ENCODE measurements at places on chromosomes 11 and 22.

- DNase-seq = no peak
Measured at GRCh38 chr11:117193130-117194020, 5.8 kb upstream of the TAGLN start.

- no peak for DNase-seq
Measured at GRCh38 chr11:2724104-2724503, 24.3 kb upstream of the KCNQ1OT1 start.

DNA sequence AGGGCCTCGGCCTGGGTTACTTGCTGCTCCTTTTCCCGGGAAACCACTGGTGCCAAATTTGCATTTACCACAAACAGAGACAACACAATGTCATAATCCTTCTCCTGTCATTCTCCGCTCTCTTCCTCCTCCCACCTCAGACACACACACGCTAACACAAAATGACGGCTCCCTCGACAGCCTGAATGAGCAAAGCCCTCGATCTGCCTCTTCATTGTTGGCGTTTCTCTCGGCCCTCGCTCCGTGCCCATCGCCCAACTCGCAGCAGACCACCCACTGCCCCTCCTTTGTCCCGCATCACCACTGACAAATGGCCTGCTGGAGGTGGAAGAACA, 12.5 kb upstream of the TCF20 start:
- no peak for DNase-seq

DNA sequence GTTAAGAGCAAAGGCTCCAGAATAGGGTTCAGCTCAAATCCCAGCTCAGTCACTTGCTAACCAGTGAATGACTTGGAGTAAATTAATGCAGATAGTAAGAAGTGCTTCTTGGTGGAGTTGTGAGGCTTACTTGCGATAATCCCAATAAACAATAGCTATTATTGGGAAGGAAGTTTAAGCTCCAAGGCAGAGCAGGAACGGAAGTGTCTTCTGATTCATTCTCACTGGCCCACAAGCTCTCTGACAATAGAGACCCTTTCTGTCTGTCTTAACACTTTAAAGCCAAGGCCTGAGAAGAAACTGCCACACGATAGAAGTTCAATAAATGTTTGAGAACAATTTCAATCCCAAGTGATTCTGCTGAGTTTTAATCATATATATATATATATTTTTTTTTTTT, 155.4 kb downstream of the DBX1 start:
- DNase-seq = no peak

GRCh38 chr11:120649316-120649715, 137.8 kb downstream of the GRIK4 start:
- DNase-seq = no peak

GRCh38 chr22:28918550-28919271, 35.3 kb downstream of the ZNRF3 start:
- no peak for DNase-seq

DNA sequence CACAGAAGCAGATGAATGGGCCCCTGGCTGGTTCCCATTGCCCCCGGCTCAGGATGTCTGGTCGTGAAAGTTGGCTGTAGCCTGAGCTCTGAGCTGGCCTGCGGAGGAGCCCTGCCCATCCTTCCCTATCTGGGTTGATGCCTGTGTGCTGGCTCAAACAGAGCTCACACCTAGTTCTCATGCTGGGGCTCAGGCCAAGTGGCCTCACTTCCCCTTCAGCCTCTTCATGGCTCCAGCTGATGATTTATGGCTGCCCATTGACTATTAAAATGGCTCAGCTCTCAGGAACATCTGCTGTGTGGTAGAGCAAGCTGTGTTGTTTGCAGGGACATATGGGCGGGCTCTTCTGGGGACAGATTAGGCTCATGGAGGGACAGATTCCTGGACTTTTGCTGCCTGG, 64.7 kb downstream of the ADAMTS15 start:
- DNase-seq = no peak

DNA sequence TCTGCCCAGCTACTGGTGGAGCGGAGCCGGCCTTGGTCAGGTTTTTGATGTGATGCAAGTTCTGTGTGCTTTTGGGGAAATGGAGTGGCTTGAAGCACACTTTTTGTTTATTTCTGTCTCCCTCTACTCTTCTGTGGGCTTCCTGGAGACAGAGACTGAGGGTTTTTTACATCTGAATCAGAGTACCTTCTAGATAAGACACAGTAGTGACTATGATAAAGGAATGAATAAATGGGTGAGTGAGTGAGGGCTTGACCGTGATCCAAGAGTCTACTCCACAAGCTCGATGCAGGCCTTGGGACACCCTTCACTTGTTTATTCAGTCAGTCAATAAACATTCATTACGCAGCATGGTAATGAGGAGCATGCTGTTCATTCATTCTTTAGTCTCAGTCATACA, 125.7 kb downstream of the PKNOX2 start:
- DNase-seq = no peak

DNA sequence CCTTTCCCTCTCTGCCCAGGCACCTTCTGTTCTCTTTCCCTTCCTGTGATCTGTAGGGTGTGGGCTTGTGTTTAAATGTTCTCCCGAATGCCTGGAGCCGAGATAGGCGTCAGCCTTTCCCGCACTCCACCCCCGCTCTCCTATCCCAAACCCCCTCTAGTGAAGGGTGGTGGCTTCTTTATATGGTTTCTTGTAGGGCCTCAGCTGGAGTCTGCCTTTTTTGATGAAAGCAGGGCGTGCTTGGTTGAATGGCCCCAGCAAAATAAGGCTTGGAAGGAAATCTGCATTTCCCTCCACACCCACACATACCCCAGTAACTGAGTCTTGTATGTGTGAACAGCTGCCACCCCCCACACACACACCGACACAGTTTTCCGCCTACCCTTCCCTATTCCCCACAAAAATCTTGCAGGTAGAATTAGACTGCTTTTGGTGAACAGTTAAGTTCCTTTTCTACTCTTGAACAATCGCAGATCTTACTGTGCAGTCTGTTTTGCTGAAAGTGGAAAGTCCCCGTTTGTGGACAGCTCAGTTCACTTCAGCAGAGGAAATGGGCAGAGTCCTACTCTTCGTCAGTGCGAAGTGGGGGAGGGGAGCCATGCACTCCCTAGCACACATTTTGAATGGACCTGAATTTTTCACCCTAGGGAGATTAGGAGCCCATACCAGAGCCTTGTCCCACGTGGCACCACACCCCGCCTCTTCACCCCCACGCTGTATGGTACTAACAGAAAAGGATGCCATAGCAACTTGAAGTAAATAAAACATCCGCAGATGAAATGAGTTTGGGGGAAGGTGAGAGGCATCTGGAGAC, 25.5 kb upstream of the GRK2 start:
- peak; percentile 68 for DNase-seq

GRCh38 chr11:2305788-2306451, 4.1 kb downstream of the TSPAN32 start:
- DNase-seq = no peak

DNA sequence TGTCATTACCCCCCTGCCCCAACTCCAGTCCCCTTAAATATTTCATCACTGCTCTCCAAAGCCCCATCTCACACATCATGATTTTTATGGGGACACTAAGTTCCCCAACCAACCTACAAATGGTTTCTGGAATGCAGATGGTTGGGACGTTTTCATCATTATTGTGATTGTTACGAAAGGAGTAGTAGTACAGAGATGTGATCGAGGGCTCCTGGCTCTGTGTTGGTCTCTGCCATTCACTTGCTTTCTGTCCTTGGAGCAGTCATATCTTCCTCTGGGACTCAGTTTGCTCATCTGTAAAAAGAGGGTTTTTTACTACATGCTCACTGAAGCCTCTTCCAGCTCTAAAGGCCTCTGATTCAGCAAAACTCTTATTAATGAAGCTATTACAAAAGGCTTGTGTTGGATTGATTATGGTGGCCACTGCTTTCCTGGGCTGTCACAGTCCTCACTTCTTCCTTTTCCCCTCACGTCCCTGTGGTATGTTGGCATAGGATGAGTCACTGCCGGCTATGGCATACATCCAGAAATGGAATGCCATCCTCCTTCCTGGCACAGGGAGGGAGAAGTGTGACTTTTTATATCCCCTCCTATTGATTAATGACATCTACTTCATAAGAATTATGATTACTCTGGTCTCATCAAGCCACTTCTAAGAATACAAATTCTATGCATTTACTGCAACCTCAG, 593.7 kb downstream of the METTL15 start:
- DNase-seq = no peak

GRCh38 chr22:48370508-48371325, 1457.0 kb downstream of the BRD1 start:
- no peak for DNase-seq

GRCh38 chr11:72303179-72303578, 59.2 kb upstream of the PHOX2A start:
- DNase-seq = no peak

GRCh38 chr11:77487790-77488189, 13.9 kb upstream of the PAK1 start:
- DNase-seq = no peak

GRCh38 chr11:108167624-108168023, 46.3 kb downstream of the ACAT1 start:
- DNase-seq = no peak

GRCh38 chr11:15216678-15217077, 102.0 kb downstream of the INSC start:
- DNase-seq = no peak

GRCh38 chr22:20799449-20799848, 25.5 kb downstream of the SERPIND1 start:
- DNase-seq = no peak

GRCh38 chr11:48341466-48341865, 16.7 kb downstream of the OR4C3 start:
- DNase-seq = no peak

DNA sequence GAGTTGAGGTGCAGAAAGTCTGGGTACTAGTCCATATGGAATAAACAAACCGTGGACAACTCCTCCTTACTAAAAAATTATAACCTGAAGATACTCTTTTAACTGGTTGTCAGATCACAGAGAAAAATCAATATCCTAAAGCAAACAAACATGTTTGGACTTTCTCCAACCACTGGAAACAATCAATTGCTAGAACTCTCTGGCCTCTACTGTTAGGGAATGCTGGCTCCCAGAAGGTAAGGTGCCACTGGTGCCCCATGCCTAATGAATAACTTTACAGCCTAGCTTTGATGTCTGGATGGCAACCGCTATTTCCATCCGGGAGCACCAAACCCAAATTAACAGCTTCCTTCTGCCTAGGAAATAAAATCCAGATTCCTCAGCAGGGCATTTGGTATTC, 74.5 kb downstream of the AMBRA1 start:
- no peak for DNase-seq

DNA sequence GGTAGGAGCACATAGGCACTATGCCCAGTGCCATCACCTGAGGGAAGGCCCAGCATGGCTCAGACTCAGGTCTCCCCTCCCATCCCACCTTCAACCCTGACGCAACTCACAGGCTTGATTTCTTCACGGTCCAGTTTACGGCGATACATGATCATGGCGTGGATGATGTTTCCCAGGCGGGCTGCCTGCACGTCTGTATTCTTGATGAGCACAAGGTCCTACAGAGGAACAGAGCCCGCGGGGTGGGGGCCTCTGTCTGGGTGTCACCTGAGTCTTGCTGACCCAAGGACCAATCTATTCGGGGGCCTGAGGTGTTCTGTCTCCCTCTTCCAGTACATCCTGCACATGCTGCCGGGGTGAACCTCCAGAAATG, 3.9 kb downstream of the CPT1B start:
- no peak for DNase-seq

- DNase-seq = no peak
Measured at GRCh38 chr11:24833573-24833972, 336.7 kb downstream of the LUZP2 start.

- no peak for DNase-seq
Measured at GRCh38 chr11:6202041-6202440, 3.0 kb downstream of the OR52W1 start.

GRCh38 chr11:3944198-3944597, 88.7 kb downstream of the STIM1 start:
- no peak for DNase-seq

DNA sequence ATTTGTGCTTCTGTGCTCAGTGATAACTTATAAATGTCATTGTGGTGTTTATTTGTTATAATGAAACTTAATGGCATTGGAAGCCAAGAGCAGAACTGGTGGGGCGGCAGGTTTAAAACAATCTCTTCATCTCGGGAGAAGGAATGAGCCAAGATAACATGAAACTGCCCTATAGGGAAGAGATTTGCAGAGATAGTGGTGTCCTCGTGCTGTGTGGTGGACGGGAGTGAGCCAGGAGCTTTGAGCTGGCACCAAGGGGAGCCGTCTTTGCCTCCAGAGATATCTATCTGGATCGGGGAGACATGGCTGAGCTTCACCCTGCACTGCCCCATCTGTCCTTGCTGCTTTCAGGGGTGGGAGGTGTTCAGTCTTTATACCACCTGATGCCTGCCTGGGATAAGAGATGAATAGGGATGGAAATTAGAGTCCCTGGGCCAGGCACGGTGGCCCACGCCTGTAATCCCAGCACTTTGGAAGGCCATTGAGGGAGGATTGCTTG, 189.6 kb downstream of the ST3GAL4 start:
- DNase-seq = no peak

DNA sequence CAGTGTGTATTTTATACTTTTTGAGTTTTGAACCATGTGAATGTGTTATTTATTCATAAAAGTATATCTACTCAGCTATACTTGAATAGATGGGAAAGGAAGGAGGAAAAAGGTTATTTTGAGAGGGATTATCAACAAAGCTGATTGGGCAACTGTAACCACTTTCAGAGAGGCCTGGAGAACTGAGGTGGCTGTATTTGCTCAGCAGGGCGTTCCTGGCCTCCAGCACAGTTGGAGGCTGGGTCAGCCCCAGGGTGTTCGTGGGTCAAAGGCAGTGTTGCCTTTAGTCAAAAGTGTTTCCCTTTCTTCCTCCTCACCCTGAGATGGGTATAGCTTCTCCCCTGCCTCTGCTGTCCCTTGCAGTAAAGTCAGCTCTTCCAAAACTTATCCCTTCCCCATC, 26.7 kb downstream of the ASCC2 start:
- no peak for DNase-seq

- DNase-seq = no peak
Measured at GRCh38 chr11:105268404-105269062, 129.0 kb upstream of the CARD18 start.

GRCh38 chr11:7281079-7281478, 29.4 kb downstream of the SYT9 start:
- no peak for DNase-seq

Measured in stimulated activated CD8-positive, alpha-beta memory T cell treated with anti-CD3 and anti-CD28 coated beads, Interleukin-4, amount 100 ng/mL, for 24 hours (primary cell).